ENCODE measurements at places on chromosomes 7 and 10.
A peak's percentile ranks its signal among the peaks of the same experiment; 100 is the strongest.

DNA sequence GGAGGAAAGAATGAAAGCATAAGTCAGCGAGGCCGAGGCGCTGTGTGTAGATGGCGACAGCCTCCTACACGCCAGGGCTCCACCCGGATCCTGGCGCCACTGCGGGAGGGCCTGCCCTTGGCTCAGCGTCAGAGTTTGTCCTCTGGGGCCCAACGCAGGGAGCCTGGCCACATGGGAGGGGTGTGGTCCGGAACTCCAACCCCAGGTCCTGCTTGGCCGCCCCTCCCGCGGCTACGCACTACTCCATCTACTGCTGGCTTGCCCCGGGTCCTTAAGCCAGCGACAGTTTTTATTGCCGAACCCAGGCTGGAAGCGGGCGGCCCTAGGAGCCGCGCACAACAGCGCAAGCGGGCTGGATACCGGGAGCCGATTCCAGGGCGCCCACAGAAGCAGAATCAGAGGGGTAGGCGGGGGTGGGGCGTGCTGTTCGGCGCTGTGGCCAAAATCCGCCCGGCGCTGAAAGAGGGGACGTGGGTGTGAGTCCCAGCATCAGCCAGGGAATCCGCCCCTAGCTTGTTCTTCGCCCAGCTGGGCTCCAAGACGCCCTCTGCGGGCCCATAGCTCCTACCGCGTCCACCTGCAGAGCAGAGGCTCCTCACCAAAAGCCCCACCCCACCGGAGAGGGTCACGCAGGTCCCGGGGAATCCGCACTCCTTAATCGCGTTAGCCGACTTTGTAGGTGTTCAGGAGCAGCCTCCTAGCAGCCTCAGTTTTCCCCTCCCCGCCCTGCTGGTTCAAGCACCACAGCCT is 4.5 kb downstream of the KAZALD1 start:
- no peak for DNase-seq

- DNase-seq = no peak
Observed at GRCh38 chr10:117546581-117547015, 4.1 kb downstream of the EMX2 start.

DNA sequence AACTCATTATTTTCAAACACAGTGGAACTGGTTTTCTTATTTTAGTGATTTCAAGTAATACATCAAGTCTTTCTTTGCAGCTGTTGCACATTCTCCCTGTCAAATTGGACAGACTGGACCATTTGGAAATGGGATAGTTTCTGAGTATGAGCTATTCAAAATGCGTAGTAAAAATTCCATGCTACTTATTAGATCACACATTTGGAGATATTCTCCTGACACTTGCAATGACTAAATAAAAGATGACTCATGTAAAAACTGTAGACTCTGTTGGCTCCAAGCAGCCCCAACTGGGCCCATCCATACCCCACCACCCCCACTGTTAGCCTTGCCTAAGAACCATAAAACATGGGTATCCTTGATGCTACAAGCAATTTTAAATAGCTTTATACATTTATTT is 25.9 kb upstream of the BICC1 start:
- DNase-seq = no peak

GRCh38 chr7:156665101-156665500 is 24.5 kb downstream of the RNF32 start:
- DNase-seq = no peak

GRCh38 chr10:112388548-112388947 is 14.6 kb downstream of the ACSL5 start:
- DNase-seq = no peak

DNA sequence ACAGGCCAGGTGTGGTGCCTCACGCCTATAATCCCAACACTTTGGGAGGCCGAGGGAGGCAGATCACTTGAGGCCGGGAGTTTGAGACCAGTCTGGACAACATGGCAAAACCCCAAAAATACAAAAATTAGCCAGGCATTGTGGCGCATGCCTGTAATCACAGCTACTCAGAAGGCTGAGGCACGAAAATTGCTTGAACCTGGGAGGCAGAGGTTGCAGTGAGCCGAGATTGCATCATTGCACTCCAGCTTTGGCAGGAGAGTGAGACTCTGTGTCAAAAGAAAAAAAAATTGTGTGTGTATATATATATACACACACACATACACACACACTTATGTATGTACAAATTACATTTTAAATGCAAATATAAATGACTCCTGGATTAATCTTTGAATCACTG is 76.8 kb upstream of the LRRN3 start:
- DNase-seq = no peak

- no peak for DNase-seq
Observed at GRCh38 chr7:82384051-82384464, 59.5 kb downstream of the CACNA2D1 start.

GRCh38 chr7:85664341-85664740 is 477.5 kb upstream of the SEMA3D start:
- DNase-seq = no peak

DNA sequence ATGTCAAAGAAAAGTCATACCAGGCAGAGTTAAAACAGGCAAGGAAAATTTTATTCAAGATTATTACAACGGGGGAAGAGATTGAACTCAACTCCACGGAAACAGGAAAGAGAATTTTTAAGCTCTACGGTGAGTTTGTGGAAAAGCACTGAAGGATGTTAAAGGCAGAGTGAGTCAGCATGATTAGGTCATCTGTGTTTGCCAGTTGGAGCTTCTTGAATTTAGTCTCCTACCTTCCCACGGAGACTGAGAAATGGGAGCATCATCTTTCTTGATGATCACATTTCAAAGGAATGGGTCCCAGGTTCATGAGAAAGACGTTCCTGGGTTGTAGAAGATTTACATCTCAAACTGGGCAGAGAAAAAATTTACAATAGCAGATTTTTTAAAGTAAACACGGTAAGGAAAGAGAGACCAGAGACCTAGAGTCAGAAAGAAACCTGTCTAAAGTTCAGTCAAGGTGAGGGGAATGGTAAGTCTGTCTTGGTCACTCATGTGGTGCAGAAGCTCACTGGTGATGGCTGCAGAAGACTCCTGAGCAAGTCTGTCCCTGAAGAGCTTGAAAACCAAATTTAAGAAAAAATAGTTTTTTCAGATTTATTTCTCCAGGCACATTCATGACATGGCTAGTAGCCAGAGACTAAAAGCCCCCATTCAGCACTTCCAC is 516.9 kb upstream of the LRRN3 start:
- peak; percentile 18 for DNase-seq

GRCh38 chr7:155220903-155221302 is 76.8 kb upstream of the INSIG1 start:
- DNase-seq = no peak

DNA sequence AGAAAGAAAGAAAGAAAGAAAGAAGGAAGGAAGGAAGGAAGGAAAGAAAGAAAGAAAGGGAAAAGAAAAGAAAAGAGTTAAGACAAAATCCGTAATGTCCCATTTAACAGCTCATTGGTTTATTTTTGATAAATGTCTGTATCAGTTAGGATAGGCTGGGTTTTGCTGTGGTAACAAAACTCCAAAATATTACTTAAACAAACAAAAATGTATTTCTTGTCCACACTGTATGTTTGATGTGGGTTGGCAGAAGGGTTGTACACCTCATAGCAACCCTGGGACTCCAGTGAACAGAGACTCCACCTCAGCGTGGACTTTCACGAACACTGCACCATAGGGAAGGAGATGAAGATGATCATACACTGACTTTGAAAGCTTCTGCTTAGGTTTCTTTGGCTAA is 59.6 kb downstream of the PPP1R3C start:
- DNase-seq = no peak

DNA sequence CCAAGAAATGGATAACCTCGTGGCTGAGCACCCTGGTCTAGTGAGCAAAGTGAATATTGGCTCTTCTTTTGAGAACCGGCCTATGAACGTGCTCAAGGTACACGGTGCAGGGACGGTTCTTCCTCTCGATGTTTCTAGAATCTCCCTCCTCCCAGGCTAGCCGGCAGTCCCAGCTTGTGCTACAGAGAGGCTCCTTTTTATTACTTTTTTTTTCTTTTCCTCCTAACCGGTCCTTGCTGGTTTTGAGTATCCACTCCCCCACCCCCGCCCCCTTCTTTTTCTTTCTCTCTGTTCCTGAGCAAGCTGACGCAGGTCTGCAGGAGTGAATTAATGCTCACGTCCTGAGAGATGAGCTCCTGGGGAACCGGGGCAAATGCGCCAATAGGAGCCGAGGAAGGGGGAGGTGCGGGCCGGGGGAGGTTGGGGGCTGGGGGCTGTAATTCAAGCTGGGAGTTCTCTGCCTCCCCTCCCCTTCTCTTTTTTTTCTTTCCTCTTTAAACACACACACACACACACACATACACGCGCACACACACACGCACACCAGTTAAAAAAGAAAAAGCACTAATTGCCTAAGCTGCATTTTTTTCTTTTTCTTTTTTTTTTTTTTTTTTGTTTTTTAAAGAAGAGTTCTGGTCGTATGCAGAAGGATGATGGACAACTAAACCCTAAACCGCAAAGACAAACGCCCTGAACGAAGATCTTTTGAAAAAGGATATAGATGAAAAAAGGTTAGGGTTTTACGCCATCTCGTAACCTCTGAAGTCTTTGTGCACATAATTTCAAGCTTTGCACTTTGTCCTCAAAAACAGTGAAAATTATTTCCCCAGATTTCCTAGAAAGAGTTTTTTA is 6.6 kb downstream of the CPA2 start:
- DNase-seq = peak; percentile 56

Measured in epithelial cell of prostate (primary cell).